ENCODE measurements at places on chromosomes 4 and X.

GRCh38 chr4:142358656-142359055, 487.4 kb downstream of the INPP4B start:
- no peak for DNase-seq

- DNase-seq, result no peak
These were observed 18.4 kb downstream of the EFNB1 start for GRCh38 chrX:68847172-68847571.

DNA sequence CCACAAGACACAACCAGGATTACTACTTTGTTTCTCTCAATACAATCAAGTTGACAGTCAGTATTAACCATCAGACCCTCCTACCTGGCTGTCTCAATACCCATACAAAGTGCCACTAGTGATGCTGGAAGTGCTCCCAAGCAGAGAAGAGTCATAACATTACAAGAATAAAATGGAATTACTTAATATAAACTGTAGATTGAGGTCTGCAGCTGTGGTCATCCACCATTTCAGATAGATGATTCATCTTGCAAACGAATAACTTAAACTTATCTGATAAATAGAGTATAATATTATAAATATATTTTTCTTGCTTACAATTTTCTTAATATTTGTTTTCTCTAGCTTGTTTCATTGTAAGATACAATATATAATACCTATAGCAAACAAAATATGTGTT, 1034.2 kb upstream of the PCDH10 start:
- DNase-seq, result no peak

- DNase-seq, result no peak
These were observed 837.6 kb downstream of the PDHA2 start for GRCh38 chr4:96677499-96677898.

DNA sequence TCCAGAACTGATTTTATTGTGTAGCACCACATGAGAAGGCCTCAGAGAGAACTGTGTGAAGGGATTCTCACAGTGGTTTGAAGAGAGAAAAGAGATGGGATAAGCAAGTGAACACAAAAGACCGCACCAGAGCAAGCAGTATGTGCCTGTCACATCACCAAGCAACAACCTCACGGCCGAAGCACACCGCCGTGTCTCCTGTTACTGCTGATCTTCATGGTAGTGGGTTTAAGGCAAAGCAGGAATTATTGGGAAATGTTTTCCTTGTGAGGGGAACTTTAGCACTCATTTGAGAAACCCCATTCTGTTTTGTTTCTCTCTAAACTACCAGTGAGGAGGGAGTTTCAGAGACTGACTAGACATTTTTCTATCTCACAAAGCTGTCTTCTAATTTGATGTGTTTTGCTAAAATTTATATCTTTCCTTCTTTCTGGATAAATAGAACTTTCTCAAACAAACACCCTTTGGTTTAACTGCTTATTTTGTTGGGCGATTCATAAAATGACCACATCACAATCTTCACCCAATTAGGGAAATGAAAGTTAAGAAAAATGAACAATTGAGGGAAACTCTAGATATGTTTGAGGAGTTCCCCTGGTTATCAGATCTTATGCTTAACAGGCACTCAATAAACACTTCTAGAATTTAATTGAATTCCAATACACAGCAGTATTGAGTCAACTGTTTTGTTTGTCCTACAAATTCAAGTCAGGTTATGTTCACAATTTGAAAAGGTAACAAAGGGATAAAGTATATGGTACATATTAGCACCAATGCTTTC, 16.5 kb downstream of the SH3KBP1 start:
- no peak for DNase-seq

GRCh38 chr4:155966731-155967395, 13.2 kb upstream of the CTSO start:
- DNase-seq, result no peak

GRCh38 chrX:64195862-64196261, 9.6 kb downstream of the AMER1 start:
- DNase-seq, result no peak

DNA sequence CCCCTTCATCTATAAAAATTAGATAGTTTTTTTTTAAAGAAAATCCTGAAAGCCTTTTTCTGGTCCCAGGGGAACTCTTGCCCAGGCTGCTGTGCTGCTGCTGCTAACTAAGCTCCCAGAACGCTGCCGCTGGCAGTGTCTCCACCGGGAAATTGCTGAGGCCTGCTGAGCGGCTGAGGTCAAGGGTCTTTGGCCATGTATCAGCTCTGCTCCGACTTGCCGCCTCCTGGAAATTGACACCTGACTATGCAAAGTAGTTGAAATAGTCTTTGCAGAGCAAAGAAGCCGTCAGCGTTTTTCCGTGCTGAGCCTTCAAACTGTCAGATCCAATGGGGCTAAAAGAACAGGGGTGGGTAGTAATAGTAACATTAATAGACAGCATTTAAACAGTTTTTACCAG, 839 bp downstream of the QDPR start:
- DNase-seq, result no peak

GRCh38 chr4:139416073-139416673, 37.7 kb upstream of the RAB33B start:
- no peak for DNase-seq

- DNase-seq, result no peak
These were observed 46.8 kb upstream of the GPR78 start for GRCh38 chr4:8533274-8533865.

GRCh38 chr4:3706111-3706511, 60.1 kb upstream of the ADRA2C start:
- no peak for DNase-seq

GRCh38 chr4:85681221-85681657, 206.3 kb downstream of the ARHGAP24 start:
- DNase-seq, result no peak

DNA sequence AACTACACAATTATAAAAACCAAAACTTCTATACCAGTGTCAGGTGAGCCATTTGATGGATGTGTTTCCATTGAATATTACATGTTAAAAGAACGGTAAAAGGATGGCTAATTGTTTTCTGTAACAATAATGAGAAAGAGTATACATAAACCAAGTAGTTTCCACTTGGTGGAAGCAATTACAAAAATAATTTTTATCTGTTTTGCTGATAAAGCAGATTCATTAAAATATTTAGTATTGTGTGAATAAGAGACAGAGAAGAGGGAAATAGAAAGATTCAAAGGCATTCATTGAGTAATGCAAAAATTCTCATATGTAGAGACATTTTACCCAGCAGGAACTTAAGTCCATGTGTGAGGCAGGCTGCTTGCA, 95.7 kb downstream of the ANK2 start:
- DNase-seq, result no peak

- no peak for DNase-seq
These were observed 88.5 kb downstream of the PAPSS1 start for GRCh38 chr4:107631560-107631959.

DNA sequence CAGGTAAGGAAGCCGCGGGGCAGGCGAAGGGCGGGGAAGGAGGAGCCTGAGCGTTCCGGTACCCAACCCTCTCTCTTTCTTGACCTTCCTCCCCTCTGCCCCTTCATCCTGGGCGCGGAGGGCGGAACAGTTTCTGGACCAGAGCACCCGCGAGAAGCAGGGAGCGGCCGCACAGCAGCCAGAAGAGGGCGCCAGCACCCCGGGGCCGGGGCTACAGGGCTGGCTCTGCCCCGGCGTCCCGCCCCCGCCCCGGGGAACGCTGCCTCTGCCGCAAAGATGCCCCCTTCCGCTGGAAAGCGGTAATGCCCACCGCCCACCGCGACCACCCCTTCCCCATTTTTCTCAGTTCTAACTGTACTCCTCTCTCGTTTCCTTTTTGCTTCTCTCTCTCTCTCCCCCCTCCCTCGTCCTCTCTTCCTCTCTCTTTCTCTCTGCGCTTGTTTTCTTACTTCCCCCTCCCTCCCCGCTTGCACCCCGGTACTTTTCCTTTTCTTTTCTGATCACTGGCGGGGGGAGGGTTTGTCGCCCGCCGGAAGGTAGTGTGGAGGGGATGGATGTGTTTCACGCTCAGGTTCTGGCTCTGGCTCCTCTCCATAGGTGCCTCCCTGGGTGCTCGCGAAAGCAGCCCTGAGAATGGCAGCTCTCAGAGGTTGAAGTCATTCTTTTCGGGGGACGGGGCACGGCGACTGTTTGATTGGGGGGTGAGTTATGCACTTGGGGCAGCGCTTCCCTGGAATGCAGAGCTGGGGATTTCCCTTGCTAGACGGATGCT, 13.1 kb upstream of the PRDM8 start:
- DNase-seq, result peak; percentile 63

GRCh38 chrX:48854898-48855297, 19.5 kb upstream of the PCSK1N start:
- DNase-seq, result no peak

DNA sequence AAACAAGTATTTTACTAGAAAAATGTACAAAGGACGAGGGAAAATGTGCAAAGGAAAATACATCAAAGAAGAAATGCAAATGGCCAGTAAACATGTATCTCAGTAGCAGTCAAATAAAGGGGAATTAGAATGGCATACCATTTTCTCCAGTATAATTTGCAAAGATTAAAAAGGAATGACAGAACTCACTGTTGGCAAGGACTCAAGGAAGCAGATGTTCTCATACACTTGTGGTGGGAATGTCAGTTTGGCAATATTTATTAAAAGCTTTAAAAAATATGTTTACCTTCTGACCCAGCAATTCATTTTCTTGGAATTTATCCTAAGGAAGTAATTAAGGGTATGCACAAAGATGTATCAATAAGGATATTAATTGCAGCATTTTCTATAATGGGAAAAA, 7.6 kb downstream of the CLCN5 start:
- no peak for DNase-seq

DNA sequence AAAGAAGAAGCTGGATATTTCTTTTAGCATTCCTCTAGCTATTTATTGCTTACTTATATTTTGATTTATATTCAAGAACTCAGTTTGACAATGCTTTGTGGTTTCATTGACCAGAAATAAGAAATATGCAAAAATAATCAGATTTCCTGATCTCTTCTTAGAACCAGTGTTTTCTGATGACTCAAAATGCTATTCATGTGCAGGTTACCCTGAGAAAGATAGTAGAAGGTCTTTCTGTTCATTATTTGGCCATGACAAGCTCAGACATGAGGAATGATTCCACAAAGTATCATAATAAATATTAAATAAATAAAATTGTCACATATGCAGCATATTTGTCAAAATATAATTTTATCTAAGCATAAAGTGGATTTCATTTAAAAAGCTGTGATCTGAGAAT, 24.1 kb downstream of the ADH7 start:
- DNase-seq, result no peak

DNA sequence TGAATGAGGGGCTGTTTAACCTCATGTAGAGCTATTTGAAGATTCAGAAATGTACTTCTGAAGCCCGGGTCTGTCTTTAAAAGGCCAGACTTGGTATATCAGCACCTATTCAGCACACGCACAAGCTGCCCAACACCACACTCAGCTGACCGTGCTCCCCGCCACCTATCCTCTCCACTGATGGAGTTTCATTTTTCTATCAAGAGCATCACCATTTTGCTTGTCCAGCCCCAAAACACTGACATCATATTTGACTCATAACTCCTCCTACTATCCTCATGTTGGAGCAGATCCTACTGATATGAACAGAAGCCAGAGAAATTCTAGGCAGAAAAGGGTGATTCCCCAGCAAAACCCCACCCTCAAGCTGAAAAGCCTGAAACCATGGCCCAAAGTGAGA, 100.3 kb downstream of the SORBS2 start:
- DNase-seq, result no peak

DNA sequence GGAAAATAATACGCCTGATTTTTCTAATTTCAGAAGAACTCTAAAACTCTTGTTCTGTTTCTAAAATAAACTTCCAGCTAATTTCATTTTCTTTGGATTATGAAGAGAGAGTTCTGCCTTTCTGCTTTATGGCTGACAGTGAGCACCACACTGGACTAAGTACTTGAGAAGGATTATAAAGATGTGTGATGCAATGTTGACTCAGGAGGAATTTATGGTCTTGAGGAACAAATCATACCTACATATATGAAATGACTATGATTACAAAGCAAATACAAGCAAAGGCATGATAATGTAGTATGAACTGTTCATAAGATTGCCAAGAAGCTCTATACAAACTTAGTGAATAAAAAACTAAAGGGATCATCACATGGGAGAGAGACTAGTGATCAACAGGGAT, 13.0 kb upstream of the SLC25A5 start:
- DNase-seq, result no peak

DNA sequence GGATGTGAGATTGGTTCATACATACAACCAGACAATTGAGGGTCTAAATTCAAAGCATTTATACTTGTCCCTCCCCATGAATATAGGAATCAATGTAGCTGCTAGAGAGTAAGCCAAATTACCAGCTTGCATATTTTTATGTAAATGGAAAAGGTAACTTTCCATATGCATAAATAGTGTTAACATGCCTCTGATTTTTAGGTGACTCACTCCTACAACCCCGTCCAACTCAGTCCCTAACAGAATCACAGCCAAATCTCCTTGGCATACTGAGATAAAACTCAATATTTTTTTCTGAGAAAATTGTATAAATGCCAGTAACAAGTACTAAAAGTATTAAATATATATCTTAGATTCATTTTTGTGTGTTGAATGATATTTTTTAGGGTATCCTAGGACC, 67.2 kb downstream of the INPP4B start:
- DNase-seq, result no peak

- DNase-seq, result no peak
These were observed 271.6 kb upstream of the ARSJ start for GRCh38 chr4:114251020-114251419.

- no peak for DNase-seq
These were observed 34.5 kb upstream of the SLC4A4 start for GRCh38 chr4:71304289-71304850.

- DNase-seq, result no peak
These were observed 430 bp downstream of the TRIML1 start for GRCh38 chr4:188139671-188140070.

DNA sequence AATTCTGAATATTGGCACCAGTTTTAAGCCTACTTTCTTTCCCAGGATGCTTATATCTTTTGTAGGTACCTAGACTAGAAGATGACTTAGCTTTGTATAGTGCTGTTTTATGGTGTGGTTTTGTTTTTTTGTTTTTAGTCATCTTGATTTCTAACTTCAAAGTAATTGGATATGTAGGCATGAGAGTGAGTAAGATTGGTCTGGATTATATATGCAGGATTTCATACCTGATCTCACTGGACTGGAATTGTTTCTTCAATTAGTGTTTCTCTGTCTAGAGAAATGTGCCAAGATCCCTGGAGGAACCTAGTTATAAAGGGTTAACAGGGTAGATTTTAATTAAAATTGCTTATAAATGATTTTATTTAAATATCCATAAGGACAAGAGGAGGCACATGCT, 23.1 kb downstream of the NAP1L5 start:
- no peak for DNase-seq

- no peak for DNase-seq
These were observed 11.9 kb downstream of the WDR17 start for GRCh38 chr4:176077561-176077960.

- no peak for DNase-seq
These were observed 6.0 kb upstream of the PDGFC start for GRCh38 chr4:156977435-156978160.

GRCh38 chr4:185566425-185566824, 31.1 kb upstream of the PDLIM3 start:
- no peak for DNase-seq

DNA sequence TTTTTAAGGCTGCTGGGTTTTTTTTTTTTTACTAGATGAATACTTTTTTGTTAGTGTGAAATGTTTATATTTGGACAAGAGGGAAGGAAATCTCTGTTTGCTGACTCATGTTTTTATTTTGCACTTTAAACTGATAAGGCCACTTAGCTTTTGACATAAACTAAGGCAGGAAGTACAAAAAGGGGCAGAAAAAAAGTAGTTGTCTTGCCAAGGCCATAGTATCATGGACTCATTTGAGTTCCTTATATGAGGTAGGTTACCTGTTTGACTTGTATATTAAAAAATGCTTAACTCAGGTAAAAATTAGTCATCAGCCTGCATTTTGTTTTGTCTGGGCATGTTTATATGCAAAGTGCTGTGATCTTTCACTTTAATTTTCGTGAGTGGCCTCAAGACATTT, 26.0 kb downstream of the SMAD1 start:
- no peak for DNase-seq
